ENCODE measurements at places on chromosomes 11 and 22.

GRCh38 chr22:45868571-45869339, 108.2 kb downstream of the WNT7B start:
- DNase-seq, result no peak

DNA sequence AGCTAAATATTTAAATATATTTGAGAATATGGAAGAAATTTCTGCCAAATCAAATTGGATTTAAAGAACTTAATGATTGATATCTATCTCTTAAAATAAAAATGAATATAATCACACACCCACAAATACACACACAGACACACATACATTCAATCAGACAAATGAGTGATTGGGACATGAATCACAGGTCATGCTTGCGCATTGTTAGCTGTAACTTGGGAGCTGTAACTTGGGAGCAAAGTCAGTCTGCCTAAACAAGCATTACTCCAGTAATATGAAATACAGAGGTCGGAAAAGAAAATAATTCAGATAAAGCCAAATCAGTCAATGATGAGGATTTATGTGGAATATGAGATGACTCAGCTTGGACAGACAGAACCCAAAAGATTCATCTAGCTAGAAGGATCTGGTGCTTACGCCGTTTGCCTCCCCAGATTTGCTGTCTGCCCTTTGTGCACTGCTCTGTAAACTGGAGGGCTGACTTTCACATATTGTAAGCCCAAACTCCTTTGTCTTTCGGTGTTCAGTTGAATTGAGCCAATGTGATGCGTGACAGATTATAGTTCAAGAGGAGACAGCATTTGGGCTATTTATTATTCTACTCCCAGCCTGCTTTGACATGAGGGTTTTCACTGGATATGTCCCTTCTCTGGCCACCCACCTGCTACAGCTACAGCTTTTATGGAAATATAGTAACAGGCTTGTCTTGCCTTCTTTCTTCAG, 1.6 kb downstream of the OR56B1 start:
- DNase-seq, result no peak

- no peak for DNase-seq
Measured at GRCh38 chr11:10355257-10355661, 50.4 kb downstream of the ADM start.

DNA sequence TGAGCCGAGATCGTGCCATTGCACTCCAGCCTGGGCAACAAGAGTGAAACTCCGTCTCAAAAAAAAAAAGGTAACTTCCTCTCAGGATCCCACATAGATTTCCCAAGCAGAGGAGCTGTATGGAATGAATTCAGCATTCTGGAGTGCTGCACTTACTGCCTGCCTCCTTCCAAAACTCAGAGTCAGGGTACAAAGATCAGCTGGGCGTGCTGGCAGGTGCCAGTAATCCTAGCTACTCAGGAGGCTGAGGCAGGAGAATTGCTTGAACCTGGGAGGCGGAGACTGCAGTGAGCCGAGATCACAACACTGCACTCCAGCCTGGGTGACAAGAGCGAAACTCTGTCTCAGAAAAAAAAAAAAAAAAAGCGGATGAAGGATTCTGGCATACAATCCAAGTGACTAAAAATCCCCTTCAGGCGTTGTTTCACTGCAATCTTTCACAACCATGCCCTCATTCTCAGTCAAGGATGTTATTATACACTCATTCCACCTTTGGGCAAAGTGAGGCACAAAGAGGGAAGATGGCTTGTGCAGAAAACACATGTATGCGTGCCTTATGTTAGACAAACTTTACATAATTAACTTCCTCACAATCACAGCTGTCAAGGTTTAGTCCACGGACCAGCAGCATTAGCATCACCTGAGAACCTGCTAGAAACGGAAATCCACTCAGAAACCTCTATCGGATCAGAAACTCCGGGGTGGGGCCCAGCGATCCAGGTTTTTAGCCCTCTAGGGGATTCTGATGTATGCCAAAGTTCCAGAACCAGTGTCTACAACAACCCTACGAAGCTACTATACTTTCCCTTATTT, 1.1 kb upstream of the NOL12 start:
- DNase-seq, result no peak

DNA sequence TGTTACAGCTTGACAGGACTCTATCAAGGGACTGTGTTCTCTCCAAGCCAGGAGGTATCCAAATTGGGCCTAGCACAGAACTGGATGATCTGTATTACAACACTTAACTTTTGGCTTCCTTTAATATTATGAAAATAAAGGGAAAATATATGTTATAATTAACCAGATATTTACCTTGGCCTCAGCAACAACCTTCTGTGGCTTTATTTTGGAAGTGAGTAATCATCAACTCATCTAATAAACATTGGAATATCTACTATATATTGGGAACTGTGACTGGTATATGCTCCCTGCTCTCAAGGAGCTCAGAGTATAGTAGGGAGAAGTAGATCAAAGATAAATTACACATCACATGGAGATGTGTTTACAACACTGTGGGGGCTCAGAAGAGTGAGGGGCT, 352.2 kb downstream of the METTL15 start:
- no peak for DNase-seq

- no peak for DNase-seq
Measured at GRCh38 chr22:20567993-20568417, 60.6 kb downstream of the MED15 start.

- DNase-seq, result no peak
Measured at GRCh38 chr11:45027312-45027711, 76.6 kb upstream of the TP53I11 start.

GRCh38 chr11:73334384-73335203, 26.5 kb downstream of the ARHGEF17 start:
- no peak for DNase-seq

GRCh38 chr22:49197986-49198704, 629.5 kb downstream of the BRD1 start:
- DNase-seq, result no peak

DNA sequence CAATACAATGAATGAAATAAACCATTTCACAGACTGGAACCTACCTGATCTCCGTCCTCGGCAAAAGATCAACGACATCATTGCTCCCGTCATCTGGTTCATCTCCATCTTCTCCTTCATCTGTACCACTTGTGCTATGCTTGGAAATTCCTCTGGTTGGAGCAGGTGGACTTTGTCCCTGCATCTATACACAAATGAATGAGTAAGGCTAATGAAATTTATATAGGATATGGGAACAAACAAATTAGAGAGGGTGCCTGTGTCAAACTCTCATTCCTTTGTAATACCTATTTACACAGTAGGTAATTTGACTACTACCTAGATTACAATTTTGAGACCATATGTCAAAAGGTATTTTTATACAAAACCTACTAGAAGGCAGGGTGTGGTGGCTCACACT, 59.4 kb downstream of the F2 start:
- no peak for DNase-seq

GRCh38 chr11:29782447-29782846, 234.4 kb downstream of the KCNA4 start:
- no peak for DNase-seq

GRCh38 chr11:94933223-94934130, 39.9 kb downstream of the CWC15 start:
- DNase-seq, result no peak

DNA sequence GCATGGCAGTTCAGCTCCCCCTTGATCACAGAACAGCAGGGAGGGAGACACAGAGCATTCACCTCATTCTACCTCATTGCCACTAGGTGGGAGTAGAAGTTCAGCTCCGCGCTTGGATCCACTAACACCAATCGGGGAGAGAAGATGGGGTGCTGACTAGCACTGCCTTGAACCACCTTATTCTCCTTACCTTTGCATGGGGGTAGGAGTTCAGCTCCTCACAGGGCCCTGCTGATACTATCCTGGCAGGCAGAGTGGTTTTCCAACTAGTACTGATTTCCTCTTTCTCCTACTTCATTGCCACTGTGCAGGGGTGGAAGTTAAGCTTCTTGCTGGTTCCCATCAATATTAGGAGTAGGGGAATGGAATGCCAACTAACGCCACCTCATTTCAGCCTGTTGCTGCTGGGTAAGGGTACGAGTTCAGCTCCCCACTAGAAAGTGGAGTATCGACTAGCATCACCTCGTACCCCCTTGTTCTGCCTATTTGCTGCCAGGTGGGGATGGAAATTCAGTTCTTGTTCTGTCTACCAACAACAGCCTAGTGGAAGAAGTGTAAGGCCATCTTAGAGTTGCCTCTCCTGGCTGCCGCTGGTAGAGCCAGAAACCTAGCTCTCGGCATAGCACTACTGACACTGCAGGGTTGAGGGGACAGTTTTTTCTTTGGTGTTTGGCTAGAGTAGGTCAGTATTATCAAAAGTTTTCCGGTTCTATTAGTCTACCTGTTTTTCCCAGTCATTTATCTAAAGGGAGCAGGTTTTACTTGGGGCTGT, 550.9 kb upstream of the CCDC90B start:
- DNase-seq, result no peak

GRCh38 chr22:19193879-19194278, 15.3 kb upstream of the SLC25A1 start:
- DNase-seq, result no peak

DNA sequence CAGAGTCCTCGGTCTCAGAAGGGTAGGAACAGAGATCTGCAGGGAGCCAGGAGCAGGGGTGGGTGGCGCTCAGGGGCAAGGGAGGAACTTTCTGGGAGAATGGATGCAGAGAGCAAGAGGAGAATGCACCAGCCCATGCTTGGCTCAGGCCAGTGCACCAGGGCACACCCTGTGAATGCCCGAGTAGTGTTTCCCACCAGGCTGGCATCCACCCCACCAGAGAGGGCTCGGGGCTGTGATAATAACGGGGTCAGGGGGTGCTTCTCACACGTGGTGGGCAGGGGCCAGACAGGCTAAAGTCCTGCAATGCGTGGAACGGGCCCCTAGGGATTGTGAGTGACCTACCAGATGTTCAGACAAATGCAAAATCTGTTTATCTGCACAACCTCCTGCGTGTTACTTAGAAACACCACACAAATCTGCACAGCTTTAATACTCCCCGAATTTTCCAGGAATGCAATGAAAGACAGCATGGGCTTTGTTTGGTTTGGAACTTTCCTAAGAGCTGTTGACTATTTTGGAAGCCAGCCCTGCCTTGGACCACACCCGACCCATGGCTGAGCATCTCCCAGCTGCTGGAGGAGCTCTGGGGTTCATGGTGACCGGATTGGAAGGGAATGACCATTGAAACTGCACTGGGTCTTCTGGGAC, 368.3 kb downstream of the SHANK2 start:
- DNase-seq, result no peak

- DNase-seq, result no peak
Measured at GRCh38 chr11:73379189-73379880, 3.1 kb downstream of the RELT start.

GRCh38 chr22:24836282-24836681, 30.3 kb downstream of the SGSM1 start:
- DNase-seq, result no peak

- no peak for DNase-seq
Measured at GRCh38 chr22:19843857-19844376, 10.8 kb downstream of the GNB1L start.

DNA sequence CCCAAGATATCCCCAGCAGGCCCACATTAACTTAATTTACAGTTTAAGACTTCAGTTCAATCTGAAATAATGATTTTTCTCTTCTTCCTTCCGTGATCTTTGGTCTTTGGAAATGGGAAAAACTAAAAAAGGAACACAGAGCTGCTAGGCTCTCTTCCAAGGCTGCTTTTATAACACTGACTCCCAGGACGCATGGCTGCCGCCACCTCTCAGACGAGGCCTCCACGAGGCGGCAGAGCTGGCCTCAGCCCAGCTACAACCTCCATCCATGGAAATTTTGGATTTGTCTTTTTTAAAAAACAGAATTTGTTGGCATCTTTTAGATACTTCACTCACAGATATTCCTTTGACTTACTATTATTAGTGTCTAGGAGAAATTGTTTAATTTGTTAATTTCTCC, 385.5 kb upstream of the SYN3 start:
- DNase-seq, result no peak

GRCh38 chr11:74248469-74248868, 63.0 kb downstream of the P4HA3 start:
- no peak for DNase-seq

DNA sequence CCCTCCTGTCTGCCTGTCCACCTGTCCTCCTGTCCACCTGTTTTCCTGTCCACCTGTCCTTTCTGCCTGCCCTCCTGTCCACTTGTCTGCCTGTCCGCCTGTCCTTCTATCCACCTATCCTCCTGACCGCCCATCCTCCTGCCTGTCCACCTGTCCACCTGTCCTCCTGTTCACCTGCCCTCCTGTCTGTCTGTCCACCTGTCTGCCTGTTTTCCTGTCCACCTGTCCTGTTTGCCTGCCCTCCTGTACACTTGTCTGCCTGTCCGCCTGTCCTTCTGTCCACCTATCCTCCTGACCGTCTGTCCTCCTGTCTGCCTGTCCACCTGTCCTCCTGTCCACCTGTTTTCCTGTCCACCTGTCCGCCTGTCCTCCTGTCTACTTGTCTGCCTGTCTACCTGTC, 682.8 kb downstream of the TBC1D22A start:
- no peak for DNase-seq

- no peak for DNase-seq
Measured at GRCh38 chr11:19845626-19846025, 133.0 kb downstream of the NAV2 start.

GRCh38 chr11:20038972-20039371, 121.3 kb downstream of the DBX1 start:
- DNase-seq, result no peak

DNA sequence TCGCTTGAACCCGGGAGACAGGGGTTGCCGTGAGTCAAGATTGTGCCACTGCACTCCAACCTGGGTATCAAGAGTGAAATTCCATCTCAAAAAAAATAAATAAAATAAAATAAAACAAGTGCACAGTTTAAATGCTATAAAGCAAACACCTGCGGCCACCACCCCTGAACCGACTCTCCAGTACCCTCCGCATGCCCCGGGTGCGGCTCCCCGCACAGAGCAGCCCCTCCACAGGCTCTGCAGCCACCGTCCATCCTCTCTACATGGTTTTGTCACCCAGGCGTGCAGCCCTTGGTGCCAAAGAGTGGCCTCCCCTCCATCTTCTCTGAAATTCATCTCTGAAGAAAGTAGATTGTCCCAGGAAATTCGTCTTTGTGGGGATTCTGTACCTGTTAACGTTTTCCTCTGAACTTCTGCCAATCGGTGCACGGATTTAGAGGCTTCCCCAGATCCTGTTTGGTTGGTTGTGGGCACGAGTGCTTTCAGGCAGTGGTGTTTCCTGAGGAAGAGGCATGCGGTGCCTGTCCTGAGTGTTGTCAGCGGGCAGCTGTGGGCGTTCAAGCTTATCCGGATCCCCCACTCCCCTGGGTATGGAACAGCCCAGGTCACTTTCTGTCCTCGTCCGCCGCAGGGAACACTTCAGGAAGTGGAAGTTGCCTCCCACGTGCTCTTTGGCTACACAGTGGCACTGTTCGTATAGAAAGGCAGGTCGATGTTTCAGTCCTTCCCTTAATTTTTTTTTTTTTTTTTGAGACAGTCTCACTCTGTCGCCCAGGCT, 4.1 kb downstream of the MIOX start:
- DNase-seq, result no peak

- no peak for DNase-seq
Measured at GRCh38 chr22:37349043-37349814, 66.9 kb downstream of the CYTH4 start.

GRCh38 chr11:61553373-61554171, 27.3 kb downstream of the SYT7 start:
- DNase-seq, result no peak

All from activated T-helper 1 cell treated with anti-CD3 and anti-CD28 coated beads, Interleukin-12 subunit alpha, Interleukin-12 subunit beta, Interleukin-2, Interleukin-4 antibody, amounts not matched to agents 30 ng/mL and 10 ng/mL and 1 ng/mL, durations not matched to agents 14 hours and 24 hours and 36 hours (primary cell).